ENCODE measurements at places on chromosomes 13 and 19.

- no peak for DNase-seq
Observed at GRCh38 chr19:14795078-14795721, 16.8 kb upstream of the ADGRE2 start.

DNA sequence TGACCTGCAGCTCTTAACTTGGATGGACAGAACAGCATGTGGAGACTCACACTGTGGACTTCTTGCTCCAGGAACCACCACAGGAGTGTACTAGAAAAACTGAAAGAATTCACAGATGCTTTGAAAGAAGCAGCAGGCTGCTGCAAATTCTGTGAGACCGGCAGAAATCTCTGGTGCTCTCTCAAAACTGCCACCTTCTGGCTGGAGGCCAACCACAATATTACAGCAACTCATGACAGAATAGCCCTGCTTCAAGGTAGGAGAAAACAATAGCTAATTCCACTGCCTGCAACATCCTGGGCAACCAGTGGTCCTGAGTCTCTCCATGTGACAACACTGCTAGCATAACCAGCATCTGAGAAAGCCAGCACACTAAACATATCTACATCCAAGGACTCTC, 26.9 kb downstream of the CDK8 start:
- no peak for DNase-seq

- DNase-seq = no peak
Observed at GRCh38 chr13:48775804-48776203, 122.1 kb downstream of the CYSLTR2 start.

GRCh38 chr19:42075364-42075615, 676 bp upstream of the ZNF574 start:
- no peak for DNase-seq

Measured in stimulated activated CD8-positive, alpha-beta memory T cell treated with anti-CD3 and anti-CD28 coated beads, Interleukin-15, amount 100 ng/mL, for 4 hours (primary cell).